BE2C (cell line): ENCODE measurements at places on chromosomes 7 and 10.

DNA sequence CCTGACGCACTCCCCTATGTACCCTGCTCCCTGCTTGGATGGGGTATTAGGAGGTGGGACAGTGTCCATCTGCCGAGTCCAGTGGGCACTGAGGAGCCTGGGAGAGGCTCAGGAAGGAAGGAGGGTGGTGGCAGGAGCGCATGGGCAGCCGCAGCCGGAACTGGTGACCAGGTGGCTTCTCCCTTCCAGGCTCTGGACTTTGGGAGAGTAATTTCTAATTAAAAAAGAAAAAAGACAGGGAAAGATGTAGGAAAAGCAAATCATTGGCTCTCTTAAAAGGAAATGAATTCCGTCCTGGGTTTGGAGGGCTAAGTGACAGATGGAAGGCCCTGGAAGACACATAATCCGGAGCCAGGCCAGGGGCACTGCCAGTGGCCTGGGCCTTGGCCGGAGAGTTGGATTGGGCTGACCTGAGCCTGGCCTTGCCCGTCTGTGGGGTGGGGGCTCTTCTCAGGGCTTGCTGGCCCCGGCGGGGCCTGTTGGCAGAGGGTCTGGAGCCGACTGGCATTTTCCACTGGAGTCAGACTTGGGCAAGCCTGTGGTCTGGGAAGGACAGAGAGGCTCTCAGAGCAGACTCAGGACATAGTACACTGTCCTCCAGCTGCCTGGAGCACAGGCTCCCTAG lies 63.0 kb downstream of the NEURL1 start:
- DNase-seq: no peak

DNA sequence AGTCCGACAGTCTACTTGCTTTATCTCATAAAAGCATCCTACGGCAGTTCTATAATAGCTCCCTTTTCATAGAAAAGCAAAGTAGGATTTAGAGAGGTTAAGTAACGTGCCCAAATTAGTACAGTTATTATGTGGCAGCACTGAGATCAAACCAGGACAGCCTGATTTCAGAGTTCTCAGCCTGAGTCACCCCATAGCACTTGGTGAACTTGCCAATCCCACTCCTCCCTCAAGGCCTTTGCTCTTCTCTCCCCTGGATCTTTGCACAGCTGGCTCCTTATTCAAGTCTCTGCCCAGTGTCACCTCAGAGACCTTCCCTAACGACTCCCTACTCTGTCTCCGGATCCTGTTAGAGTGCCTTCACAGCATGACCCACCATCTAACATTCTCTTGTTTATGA lies 438.0 kb upstream of the NFE2L3 start:
- no peak for DNase-seq

DNA sequence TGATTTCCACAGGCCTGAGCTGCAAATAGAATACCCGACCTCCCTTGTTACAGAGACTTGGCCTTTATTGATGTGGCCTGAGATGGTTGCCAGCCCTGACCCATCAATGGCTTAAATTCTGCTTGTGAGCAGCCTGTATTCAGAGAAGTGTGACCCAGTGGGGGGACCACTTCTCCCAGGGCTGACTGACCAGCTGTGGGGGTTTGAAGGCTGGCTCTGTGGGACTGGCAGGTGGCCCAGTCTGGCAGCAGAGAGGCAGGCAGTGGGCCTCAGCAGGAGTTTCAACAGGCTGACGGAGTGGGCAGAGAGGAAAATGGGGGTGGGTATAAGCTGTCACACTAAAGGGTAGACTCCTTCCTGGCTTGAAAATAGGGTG lies 12.2 kb upstream of the PPIF start:
- no peak for DNase-seq

DNA sequence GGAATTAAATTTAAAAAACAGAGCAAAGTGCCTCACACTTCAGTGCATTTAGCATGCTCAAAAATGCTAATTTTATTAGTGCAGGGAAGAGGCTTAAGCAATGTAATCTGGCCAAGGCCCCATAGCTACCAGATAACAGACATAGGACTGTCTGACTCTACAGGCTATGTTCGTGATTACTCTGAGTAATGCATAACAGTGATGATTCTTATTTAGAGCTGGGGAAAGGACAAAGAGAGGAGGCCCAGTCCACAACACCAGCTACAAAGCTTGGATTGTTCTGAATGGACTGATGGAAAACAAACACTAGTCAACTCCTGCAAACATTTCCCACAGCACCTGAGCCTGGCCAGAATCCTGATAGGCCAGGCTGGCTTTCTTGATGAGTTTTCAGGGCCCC lies 8.4 kb upstream of the CH25H start:
- no peak for DNase-seq

- DNase-seq: no peak
Measured at GRCh38 chr10:118102121-118102520, 55.4 kb upstream of the RAB11FIP2 start.

DNA sequence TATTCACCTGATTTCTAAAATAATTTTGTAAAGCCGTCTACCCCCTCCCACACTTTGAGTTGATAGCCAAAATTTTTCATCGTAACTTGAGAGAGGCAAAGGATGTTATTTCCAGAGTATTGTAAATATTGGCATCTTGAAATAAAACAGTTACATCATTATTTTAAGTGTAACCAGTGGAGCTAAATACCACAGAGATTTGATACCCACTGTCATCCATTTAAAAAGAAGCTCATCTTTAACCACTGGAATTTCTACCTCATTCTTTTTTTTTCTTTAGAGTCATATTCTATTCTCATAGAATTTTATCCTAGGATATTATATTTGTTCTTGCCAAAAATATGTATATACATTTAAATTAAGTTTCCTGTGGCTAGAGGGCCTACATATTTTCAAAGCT lies 48.6 kb downstream of the CAMK1D start:
- DNase-seq: no peak

DNA sequence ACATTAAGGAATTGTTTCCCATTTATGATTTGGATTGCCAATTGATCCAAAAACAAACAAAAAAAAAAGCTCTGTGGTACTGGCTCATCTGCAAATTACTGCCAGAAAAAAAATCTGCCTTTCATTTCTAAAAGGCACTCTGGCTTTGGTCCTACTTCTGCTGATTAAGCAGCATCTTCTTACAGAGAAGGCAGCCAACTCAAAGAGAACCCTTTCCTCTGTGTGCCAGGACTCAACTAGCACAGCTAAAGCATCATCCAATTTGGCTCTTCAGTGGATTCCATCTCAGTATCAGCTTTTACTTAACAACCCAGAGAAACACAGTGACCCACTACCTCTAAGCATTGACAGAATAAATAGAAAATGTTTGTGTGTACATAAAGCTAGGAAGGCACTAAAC lies 80.6 kb downstream of the GSAP start:
- no peak for DNase-seq

- DNase-seq: no peak
Measured at GRCh38 chr10:23432166-23432565, 6.7 kb upstream of the OTUD1 start.

DNA sequence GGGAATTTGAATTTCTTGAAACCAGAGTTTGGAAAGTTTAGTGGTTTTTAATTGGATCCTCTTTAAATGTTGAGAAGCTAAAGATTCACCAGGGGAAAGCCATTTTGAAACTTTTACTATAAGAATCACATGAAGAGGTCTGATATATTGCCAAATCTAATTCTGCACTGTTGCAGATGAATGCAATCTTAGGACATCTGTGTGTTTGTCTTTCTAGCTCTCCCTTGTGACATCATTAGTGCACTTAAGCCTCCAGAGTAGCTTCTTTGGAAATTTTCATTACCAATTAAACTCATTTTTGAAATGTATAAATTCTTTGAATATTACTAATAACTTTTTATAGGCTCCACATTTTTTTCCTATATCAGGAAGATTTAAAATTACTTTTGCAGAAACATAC lies 160.2 kb downstream of the BICC1 start:
- DNase-seq: no peak

GRCh38 chr7:106134241-106134640 lies 22.1 kb upstream of the SYPL1 start:
- DNase-seq: no peak

- DNase-seq: no peak
Measured at GRCh38 chr10:126247446-126247975, 140.8 kb downstream of the ADAM12 start.

- no peak for DNase-seq
Measured at GRCh38 chr7:122914812-122915211, 28.6 kb upstream of the CADPS2 start.
